Immature natural killer cell (primary cell): ENCODE measurements at places on chromosomes 5 and 9. TPM values are rescaled to one million over a fixed set of nuclear protein-coding genes. Genes with fewer than 3 reads are reported as not detected.
A peak's percentile ranks its signal among the peaks of the same experiment; 100 is the strongest.

The ABCA1 gene
- 0.09 TPM for polyA plus RNA-seq

The PCDHAC1 gene
- polyA plus RNA-seq, result not detected

The ORM2 gene
- polyA plus RNA-seq, result not detected

DNA sequence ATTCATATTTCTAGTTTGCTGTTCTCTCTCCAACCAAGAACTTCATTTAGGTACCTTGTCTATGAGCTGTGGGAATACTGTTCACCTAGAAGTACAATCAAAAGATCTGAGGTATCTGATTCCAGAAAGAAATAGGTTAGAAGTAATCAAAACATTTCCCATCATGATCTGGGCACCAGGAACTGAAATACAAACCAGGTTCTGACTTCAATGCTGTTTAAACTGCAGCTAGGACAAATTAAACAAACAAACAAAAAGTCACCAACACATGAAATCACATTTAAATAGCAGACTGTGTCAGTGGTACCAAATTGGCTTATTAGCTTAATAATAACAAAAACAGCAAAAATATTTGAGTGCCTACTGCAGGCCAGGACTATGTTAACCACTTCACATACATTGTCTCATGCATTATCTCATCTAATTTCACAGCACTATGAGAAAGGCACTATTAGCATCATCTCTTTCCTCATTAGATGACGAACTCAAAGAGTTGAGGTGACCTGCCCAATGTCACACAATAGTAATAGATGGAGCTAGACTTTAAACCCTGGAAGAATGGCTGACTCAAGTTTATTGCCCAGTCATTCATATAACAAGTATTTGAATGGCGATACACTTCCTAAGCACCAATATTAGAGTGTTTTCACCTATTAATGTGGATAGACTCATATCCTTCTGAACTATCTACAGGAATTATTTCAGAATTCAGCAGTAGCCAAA, 14.5 kb downstream of the PLPP1 start:
- DNase-seq, result no peak
- no peaks in the 10 kb centered on the region for H3K4me1 ChIP-seq
- no peaks in the 10 kb centered on the region for H3K36me3 ChIP-seq
- no peak overlapping the region for H3K27ac ChIP-seq

GRCh38 chr5:80268916-80269315, 13.1 kb upstream of the SERINC5 start:
- no peak for DNase-seq
- H3K4me3 ChIP-seq, result no peak overlapping the region

DNA sequence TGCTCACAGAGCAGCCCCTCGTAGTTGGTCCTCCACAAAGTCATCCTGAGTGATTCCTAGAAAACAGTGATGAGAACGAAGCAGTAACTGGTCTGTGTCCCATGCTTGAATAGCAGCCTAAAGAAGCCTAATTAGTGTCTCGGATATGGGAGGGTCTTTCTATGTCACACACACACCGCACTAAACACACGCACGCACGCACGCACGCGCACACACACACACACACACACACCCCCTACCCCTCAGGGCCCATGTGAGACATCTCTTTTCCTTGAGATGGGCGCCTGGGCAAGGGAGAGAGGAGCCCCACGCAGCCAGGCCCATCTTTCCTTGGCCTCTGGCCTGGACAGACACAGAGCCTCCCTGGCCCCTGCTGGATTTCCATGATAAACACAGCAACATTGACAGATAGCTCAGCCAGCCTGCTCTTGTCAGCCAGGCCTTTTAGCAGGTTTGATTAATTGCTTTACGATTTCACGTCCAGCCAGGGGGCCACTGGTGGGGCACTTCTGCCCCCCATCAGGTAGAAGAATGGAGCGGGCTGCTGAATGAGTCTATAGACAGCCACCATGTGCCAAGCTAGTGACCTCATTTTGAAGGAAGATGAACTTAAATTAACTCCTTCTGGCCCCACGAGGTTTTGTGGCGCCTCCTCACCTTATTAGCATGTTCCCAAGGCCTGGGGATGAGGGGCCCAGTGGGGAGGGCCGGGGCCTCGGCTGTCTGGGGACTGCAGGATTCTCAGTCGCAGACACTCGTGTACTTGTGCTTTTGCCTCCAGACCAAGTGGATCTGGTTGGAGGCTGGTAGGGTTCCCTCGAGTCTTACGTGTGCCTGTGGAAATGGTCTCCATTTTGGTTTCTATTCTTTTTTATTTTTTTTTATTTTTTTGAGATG, 36.2 kb upstream of the PRDM12 start:
- no peak for DNase-seq
- H3K27ac ChIP-seq, result no peak overlapping the region
- no peaks in the 10 kb centered on the region for H3K27me3 ChIP-seq

GRCh38 chr9:18923167-18923566, 109.8 kb downstream of the SAXO1 start:
- H3K4me1 ChIP-seq, result no peaks in the 10 kb centered on the region
- H3K4me3 ChIP-seq, result no peak overlapping the region
- no peak for DNase-seq
- no peaks in the 10 kb centered on the region for H3K36me3 ChIP-seq

DNA sequence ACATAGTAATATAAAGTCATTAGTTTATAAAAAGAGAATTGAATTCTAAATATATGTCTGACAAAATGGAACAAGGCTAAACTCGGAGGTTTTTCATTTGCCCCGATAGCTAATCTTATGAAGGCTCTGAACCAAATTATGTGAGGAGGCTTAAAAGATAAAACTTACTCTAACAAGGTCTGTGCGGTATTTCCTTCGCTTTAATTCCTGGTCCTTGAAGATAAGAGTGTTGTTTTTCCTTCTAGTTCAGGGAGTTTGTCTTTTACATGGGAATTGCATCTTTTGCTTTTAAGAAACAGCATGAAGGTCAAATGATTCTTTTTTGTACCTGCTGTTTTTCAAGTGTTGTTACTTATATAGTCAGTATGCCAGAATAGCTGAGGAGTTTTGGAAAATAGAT, 68.2 kb downstream of the UBE2QL1 start:
- no peaks in the 10 kb centered on the region for H3K36me3 ChIP-seq
- no peak for DNase-seq

DNA sequence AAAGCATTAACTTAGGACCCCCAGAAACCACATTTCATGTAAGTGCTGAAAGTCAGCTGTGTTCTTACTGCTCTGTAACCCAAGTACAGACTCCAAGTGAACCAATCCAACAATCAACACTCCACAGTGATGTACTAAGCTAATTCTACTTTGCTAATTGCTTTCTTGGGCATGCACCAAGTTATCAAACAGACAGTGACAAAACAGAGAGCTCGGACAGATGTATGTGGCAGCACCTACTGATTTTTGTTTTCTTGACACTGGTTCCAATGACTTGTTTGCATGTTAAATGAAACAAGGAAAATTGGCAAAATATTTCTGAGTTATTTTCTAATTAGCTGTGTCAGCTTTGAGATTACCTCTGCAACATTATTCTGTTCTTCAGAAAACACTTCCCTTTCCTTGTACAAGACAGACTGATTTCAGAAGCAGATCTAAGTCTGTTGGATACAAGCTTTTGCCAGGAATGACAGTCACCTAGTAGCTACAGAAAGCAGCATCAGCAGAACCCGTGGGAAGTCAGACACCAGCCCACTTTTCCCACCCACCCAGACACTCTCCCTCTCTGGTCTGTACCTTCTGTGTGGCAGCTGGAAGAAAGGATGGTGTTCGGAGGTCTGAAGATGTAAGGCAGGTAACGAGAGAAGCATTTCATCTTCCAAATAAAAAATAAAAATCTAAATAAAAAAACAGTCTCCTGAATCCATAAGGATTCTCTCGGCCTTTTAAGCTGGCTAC, 176.7 kb upstream of the PPP2R2B start:
- no peak overlapping the region for H3K4me3 ChIP-seq
- H3K36me3 ChIP-seq, result no peaks in the 10 kb centered on the region
- H3K27ac ChIP-seq, result no peak overlapping the region
- no peaks in the 10 kb centered on the region for H3K4me1 ChIP-seq
- no peak for DNase-seq

DNA sequence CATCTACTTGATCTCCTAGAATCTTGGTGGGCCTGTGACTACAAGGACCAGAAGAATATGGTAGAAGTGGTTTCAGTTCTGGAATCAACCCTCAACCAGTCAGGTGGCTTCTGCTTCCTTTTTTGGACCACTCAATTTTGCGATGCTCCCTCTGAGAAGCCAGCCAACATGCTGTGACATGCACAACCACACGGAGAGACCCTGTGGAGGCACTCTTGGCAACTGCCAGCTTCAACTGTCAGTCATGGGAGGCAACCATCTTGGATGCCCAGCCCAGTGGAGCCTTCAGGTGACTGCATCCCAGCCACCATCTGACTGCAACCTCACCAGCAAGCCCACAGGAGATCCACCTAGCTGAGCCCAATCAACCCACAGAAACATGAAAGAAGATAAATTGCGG, 137.3 kb downstream of the FAM114A2 start:
- peaks cover 4% of the 10 kb centered on the region for H3K27me3 ChIP-seq
- H3K4me3 ChIP-seq, result no peak overlapping the region
- no peak overlapping the region for H3K27ac ChIP-seq
- no peaks in the 10 kb centered on the region for H3K4me1 ChIP-seq

DNA sequence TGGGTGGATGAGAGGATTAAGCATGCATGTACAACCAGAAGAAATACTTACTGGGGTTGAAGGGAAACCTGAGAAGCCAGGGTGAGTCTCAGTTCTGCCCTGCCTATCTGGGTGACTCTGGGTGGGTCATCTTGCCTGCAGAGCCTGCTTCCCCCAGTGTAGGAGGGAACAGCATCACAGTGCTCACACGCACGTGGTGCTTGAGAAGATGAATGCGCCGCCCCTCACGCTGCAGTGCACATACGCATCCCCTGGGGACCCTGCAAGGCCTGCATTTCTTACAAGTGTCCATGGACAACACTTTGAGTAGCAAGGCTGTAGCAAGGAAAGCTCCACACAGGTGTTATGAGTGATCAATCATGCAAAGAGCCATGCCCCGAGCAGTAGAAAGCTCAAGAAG, 18.7 kb upstream of the GABBR2 start:
- DNase-seq, result no peak
- H3K27ac ChIP-seq, result no peak overlapping the region
- H3K4me3 ChIP-seq, result no peak overlapping the region

- no peak overlapping the region for H3K27ac ChIP-seq
- no peaks in the 10 kb centered on the region for H3K36me3 ChIP-seq
- H3K4me3 ChIP-seq, result no peak overlapping the region
These were observed 1921.6 kb upstream of the WWC1 start for GRCh38 chr5:166369807-166370206.

GRCh38 chr9:98062161-98062560, 5.6 kb downstream of the NANS start:
- peaks cover 1% of the 10 kb centered on the region for H3K27me3 ChIP-seq
- H3K36me3 ChIP-seq, result peaks cover 12% of the 10 kb centered on the region
- no peak overlapping the region for H3K4me3 ChIP-seq

DNA sequence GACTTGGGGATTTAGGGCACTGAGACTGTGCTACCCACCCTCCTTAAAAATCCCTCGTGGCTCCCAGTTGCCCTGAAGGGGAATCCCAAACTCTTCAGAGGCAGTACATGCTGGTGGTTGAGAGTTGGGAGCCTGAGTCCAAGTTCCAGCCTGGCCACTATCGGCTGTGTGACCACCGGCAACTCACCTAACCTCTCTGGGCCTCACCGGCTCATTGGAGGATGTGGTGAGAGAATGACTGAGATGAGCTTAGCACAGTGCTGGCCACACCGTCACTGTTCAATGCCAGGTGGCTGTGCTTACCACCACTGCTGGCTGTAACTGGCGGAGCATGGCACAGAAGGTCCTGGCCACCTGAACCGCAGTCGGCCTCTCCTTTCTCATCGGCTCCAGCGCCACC, 200.2 kb downstream of the C9orf50 start:
- H3K4me3 ChIP-seq, result no peak overlapping the region
- H3K27ac ChIP-seq, result peak overlapping the region; percentile 81
- DNase-seq, result no peak
- peaks cover 14% of the 10 kb centered on the region for H3K4me1 ChIP-seq
- H3K27me3 ChIP-seq, result peaks cover 3% of the 10 kb centered on the region
- no peaks in the 10 kb centered on the region for H3K36me3 ChIP-seq

GRCh38 chr5:174364676-174365075, 319.2 kb downstream of the NSG2 start:
- DNase-seq, result no peak
- no peak overlapping the region for H3K27ac ChIP-seq
- H3K4me1 ChIP-seq, result no peaks in the 10 kb centered on the region
- peaks cover 5% of the 10 kb centered on the region for H3K27me3 ChIP-seq
- peaks cover 3% of the 10 kb centered on the region for H3K36me3 ChIP-seq

GRCh38 chr5:160506006-160507004, 84.7 kb downstream of the PTTG1 start:
- peak overlapping the region; percentile 70 for H3K4me3 ChIP-seq
- H3K4me1 ChIP-seq, result peaks cover 26% of the 10 kb centered on the region
- H3K27me3 ChIP-seq, result peaks cover 12% of the 10 kb centered on the region

DNA sequence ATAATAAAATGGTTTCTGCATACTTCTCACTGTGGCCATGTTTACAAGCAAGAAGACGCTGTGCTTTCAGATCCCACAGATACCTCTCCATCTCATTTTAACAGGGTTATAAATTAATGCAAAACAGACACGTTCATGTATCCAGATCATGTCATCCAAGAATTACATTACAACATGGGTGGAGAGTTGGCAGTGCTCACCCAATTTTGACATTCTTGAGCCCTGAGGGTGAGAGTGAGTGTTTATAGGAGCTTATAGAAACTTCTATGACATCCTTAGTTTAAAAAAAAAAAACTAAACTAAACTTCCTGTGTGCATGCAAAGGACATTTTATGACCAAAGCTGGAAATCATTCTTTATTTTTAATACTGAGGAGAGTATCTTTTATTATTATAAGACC, 9.1 kb downstream of the PRKACG start:
- no peak for DNase-seq
- no peak overlapping the region for H3K4me3 ChIP-seq
- H3K4me1 ChIP-seq, result no peaks in the 10 kb centered on the region
- H3K27ac ChIP-seq, result no peak overlapping the region
- H3K36me3 ChIP-seq, result no peaks in the 10 kb centered on the region

DNA sequence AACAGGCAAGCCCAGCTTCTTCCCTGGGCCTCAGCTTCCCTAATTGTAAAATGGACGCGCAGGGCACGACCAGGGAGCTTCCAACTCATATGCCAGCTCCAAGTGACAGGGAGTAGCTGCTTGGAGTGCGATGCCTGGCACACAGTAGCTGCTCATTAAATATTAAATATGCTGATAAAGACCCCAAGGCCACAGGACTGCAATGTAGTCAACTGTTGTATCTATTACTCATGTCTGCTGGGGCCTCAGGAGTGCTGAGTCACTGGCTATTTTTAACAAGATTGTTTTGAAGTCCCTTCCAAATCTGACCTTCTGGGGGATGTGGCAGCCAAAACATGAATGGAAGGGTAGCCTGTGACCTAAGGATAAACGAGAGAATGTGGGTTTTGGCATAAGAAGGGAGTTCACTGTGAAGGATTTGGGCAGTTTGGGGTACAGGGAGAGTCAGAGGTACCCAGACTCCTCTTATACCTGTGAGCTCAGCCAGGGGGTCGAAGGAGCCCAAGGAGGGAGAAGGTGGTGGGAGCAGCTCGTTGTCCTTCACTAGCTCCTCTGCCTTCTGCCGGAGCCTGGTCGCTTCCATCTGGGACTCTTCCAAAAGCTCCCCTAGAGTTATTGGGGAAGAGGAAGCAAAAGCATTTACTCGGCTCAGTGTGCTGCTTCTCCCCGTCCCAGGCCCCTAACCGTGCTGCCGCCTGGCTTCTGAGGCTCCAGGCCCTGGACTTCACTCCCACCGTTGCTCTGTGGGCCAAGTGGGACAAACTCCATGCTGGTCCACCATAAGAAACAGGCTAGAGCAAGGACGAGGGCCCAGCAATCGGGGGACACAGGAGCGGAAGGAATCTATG, 17.5 kb downstream of the TNIP1 start:
- H3K4me3 ChIP-seq, result no peak overlapping the region
- peaks cover 7% of the 10 kb centered on the region for H3K36me3 ChIP-seq
- peaks cover 58% of the 10 kb centered on the region for H3K4me1 ChIP-seq
